ENCODE measurements at places on chromosomes 1 and 21.
A peak's percentile ranks its signal among the peaks of the same experiment; 100 is the strongest.

- DNase-seq, result no peak
Observed at GRCh38 chr1:85798419-85798818, 90.2 kb upstream of the ZNHIT6 start.

DNA sequence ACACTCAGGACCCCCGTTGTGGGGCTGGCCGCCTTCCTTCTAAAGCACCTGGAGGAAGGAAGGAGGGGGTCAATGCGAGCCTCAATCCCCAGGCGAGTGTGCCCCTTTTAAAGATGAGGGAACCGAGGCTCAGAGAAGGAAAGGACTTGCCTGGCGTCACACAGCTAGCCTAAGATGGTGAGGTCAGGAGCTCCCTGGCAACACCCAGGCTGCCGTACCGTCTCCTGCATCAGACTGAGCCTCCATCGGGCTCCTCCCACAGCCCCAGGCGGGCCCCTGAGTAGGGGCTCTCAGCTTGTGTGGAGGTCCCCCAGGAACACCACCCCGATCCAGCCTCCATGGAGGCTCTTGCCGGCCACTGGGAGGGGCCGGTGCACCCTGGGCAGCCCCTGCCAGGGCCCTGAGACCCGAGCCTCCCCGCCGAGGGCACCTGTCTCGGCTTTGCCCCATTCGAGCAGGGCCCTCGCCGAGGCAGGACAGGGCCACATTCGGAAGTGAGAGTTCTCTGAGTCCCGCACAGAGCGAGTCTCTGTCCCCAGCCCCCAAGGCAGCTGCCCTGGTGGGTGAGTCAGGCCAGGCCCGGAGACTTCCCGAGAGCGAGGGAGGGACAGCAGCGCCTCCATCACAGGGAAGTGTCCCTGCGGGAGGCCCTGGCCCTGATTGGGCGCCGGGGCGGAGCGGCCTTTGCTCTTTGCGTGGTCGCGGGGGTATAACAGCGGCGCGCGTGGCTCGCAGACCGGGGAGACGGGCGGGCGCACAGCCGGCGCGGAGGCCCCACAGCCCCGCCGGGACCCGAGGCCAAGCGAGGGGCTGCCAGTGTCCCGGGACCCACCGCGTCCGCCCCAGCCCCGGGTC is at the start of gene AIRE:
TSS of gene AIRE (plus strand) at position 739 of the 855 bp plus-strand sequence. CDS start 131 bp downstream, outside the sequence.
- DNase-seq, result no peak

GRCh38 chr1:115596080-115596780 is 45.5 kb upstream of the VANGL1 start:
- DNase-seq, result no peak

GRCh38 chr1:18243503-18244175 is 136.0 kb downstream of the IGSF21 start:
- no peak for DNase-seq

GRCh38 chr1:160144921-160145320 is 6.5 kb upstream of the ATP1A4 start:
- DNase-seq, result no peak

DNA sequence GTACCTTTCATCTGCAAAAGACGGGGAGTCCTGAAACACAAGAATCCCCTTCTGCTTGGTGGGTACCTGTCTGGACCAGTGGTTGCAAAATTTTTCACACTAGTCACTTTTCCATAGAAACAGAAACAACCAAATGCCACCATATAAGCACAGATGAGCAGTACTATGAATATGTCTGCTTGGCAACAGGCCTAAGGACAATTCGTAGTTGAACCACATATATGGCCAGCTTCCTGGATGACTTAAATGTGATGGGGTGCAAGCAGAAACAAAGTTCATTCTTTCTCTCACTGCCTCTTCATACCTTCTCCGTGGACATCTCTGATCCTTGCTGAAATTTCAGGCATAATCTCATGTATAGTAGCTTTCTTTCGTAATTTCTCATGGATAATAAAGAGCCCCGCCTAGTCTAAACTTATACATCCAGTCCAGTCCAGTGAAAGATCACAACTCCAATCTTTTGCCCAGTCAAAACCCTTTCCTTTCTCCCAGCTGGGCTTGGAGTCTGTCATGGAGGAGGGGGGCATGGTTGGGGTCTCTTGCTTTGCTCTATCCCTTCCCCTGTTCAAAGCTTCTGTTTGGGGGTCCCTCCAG is 7.0 kb downstream of the FCAMR start:
- DNase-seq, result no peak

DNA sequence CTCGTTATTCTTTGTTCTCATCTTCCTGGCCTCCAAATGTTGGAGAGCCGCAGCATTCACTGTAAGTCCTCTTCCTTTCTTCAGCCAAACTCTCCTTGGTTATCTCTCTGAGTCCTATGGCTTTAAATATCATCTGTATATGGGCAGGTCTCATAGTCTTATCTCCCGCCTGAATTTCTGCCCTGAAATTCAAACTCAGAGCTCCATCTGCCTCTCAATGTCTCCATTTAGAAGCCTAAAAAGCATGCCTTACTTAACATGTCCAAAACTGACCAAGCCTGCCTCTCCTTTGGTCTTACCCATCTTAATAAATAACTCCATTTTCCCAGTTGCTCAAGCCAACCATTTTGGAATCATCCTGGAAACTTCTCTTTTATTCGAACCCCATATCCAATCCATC is 80.7 kb downstream of the DHRS3 start:
- no peak for DNase-seq

GRCh38 chr1:15296585-15297321 is 49.7 kb downstream of the FHAD1 start:
- no peak for DNase-seq

- DNase-seq, result no peak
Observed at GRCh38 chr1:204980840-204981405, 62.1 kb upstream of the CNTN2 start.

DNA sequence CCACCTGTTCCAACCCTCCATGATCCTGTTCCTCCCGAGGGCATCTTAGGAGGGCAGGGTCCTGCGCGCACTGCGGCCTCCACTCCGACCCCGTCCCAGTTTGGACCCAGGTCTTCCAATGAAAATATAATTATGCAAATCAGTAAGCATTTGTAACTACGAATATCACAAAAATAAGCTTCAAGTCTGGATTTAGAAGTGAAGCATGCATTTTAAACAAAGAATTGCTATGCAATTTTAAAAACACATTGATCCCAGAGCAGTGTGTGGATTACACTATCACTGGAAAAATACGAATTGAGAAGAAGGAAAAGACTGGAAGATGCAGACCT is 673 bp downstream of the PRMT2 start:
- DNase-seq, result no peak

DNA sequence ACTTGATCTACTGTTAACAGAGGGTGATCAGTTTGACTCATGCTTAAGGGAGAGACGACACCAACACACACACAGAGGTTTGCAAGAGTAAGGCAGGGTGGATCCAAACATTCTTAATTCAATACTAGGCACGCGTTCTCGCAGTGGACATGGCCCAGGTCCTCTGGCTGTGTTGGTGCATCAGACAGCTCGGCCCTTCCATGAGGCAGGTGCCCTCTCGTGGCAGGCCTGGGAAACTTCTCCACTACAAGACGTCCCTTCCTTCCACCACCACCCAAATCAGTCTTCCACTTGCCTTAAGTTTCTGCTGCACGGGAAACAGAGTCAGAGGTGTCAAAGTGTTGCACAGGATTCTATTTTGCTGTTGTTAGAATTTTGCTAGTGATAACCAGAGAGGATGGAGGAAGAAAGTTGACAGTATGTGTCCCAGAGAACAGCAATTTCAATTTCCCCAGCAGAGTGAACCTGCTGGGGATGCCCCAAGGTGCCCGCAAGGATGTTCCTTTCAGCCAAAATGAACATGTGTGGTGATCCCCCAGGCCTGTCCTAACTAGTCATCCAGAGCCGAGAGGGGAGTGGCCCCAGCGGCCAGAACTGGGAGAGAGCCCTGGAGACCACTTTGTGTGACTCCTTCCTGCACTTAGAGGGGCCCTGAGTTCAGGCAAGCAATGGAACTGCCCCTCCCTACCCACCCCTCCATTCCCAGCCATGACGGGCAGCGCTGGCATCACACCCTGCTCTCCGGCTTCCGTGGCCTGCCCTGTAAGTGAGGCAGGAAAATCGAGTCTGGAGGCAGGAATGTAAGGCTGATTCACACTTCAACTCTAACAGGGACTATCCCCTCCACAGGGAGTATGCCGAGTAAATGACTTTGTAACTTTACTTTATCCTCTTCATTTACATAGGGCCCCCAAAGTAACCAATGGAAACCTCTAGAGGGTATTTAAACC is 34.8 kb downstream of the MX1 start:
- peak; percentile 74 for DNase-seq

DNA sequence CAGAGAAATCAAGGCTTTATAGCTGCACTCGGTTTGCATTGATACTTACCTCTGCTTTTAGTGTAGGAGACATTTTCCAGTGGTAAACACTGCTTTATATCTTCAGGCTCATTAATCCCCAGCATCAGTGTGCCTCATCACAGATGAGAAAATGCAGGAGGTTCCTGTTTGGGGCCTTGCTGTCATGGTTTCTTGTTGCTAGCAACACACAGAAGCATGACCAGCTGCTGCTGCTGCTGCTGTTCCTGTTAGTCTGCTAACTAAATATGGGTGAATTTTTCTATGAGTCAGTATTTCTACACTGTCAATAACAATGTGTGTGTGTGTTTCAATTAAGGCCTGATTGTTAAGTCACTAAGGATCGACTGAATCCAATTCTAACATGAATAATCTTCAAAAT is 85.8 kb upstream of the RGS1 start:
- DNase-seq, result no peak
